ENCODE measurements at places on chromosomes 2 and 18. TPM values are rescaled to one million over a fixed set of nuclear protein-coding genes. Genes with fewer than 3 reads are reported as not detected.

Gene SLC4A5
- total RNA-seq, result 0.81 TPM

Gene LAMA3
- total RNA-seq, result 4.9 TPM

Gene CCDC93
- 28.6 TPM for total RNA-seq

Gene GPR39
- 15.3 TPM for total RNA-seq

Gene SLC9A4
- total RNA-seq, result under 0.01 TPM

Gene LYPD6B
- total RNA-seq, result 18.6 TPM

Gene KCNS3
- total RNA-seq, result 1.3 TPM

Gene PAIP2B
- total RNA-seq, result 0.81 TPM

Gene FAP
- total RNA-seq, result 195 TPM

Gene KIF1A
- total RNA-seq, result not detected

Gene CFAP65
- total RNA-seq, result not detected

Gene CTAGE1
- not detected for total RNA-seq

Gene PHOSPHO2
- 3.5 TPM for total RNA-seq

Gene ADAM23
- 0.12 TPM for total RNA-seq

Gene RAX
- not detected for total RNA-seq

Gene RNF144A
- 14.0 TPM for total RNA-seq

Gene LIMS4
- total RNA-seq, result not detected

Gene NABP1
- total RNA-seq, result 68.3 TPM

Gene DGUOK
- total RNA-seq, result 49.5 TPM

Gene RHOB
- 153 TPM for total RNA-seq

Gene MXD1
- total RNA-seq, result 4.7 TPM

Gene RNU2-63P
- under 0.01 TPM for total RNA-seq

Gene ASNSD1
- 62.2 TPM for total RNA-seq

Gene GAREM2
- 3.3 TPM for total RNA-seq

Gene SIX3
- total RNA-seq, result not detected

Gene UGT1A8
- total RNA-seq, result not detected

Gene PDCD1
- total RNA-seq, result not detected

Gene MDH1
- total RNA-seq, result 109 TPM

Gene IMPA2
- total RNA-seq, result 29.3 TPM

Gene CABLES1
- total RNA-seq, result 8.5 TPM

Gene IFIH1
- total RNA-seq, result 9.7 TPM

Gene PREPL
- total RNA-seq, result 43.0 TPM

Gene LRRTM4
- not detected for total RNA-seq

Gene LRPPRC
- 50.1 TPM for total RNA-seq

Gene SERPINB2
- 19.6 TPM for total RNA-seq

Gene ADD2
- 0.32 TPM for total RNA-seq
